NCI-H187 treated with DMSO at 0.1 percent for 48 hours (cell line): ENCODE measurements at places on chromosomes 13 and 19.

GRCh38 chr19:45419895-45420294 is 3.8 kb downstream of the ERCC1 start:
- DNase-seq: no peak

- no peak for DNase-seq
These were observed at the start of gene FAM187B for GRCh38 chr19:35228177-35228930. TSS of gene FAM187B (minus strand) at chr19:35228739. CDS start at chr19:35228680, 59 bp downstream.

DNA sequence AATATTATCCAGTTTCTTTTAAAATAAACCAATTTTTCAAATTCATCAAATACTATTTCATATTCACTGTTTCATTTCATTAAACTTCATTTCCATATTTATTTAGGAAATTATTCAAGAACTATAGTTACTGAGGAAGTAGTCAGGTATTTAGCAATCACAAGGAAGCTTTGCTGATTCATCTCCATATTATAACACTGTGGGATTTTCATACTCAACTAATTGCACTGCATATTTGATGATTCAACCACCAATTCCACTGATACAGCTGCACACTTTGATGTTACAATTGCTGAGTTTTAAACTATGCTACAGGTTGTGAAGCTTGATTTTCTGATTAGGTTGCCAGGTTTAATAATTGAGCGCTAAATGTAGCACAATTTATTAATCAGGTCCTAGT is 556.8 kb upstream of the SLITRK1 start:
- no peak for DNase-seq

DNA sequence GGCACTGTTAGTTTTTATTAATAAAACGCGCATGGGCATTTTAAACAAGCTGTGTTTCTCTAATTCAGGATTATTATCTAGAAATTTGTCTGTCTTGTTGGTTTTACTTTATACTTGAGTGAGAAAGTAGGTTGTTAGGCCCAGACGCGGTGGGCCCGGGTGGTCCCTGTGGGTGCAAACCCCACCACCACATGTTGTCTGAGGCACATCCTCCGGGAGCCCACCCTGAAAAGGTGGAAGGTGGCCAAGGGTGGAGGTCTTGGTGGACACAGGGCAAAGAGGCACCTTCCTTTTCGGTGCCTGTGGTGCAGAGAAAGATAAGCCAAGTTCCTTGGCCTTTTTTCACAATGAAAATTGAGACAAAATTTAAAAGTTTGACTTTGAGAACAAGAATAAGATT is 16.6 kb downstream of the ATP4B start:
- DNase-seq: no peak

GRCh38 chr19:1360818-1361461 is 22.8 kb upstream of the NDUFS7 start:
- DNase-seq: no peak

DNA sequence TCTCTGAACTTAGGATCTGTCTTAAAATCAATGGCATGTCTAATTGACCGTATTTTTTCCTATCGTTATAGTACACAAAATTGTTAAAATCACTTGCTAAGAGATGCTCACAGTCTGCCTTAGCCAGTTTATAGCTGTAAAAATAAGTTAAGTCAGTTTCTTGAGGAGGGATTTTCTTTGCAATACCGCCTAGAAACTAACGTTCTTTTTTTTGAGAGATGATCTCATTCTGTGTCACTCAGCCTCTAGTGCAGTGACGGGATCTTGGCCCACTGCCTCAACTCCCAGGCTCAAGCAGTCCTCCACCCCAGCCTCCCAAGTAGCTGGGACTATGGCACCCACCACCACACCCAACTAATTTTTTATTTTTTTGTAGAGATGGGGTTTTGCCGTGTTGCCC is 4.4 kb downstream of the CKAP2 start:
- DNase-seq: no peak

GRCh38 chr19:34989298-34989697 is 10.8 kb upstream of the GRAMD1A start:
- no peak for DNase-seq

GRCh38 chr13:113369881-113370280 is 6.0 kb upstream of the GRTP1 start:
- DNase-seq: no peak

DNA sequence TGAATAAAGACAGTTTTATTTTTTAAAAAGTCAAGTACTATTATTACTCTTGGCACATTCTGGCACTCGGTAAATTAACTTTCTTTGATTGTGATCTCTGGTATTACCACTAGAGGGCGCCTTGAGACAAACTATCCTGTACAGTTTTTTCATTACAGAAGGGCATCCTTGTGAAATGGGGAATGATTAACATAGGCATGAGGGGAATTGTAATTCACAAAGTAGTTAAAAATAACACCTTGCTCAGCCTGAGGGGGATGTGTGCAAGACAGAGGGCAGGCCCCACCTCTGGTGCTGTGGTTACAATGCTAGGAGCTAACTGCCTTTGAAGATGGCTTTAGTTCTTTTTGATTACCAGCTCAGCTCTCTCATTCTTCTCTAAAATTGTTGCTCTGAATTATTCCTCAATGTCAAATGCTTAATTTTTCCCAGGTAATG is 24.2 kb upstream of the C1QTNF9B start:
- peak; percentile 10 for DNase-seq

DNA sequence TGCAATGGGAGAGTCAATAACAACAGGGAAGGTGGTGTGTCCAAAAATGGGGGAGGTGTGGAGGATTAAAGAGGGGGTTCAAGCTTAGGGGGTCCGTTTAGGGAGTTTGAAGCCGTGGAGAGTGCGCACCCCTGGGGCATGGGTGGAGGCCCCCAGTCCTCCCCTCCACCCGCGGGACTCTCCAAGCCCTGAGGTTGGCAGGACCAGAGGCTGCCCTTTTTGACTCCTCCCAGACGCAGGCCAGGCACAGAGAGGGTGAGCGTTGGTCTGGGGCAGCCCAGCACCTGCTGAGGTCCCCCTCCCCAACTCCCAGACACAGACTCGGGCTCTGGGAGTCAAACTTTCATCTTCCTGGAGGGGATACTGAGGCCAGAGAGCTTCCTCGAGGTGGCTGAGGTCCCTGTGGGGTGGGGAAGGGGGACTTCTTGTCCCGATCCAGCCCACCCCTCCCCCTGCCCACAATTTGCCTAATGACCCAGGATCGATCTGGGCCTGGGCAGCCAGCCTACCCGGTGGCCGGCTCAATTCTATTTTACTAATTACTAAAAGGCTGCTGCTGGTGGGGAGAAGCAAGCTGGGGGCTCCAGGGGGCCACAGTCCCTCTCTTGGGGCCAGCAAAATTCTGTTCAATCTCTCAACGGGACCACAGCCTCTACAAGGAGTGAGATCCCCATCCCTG is 2.8 kb upstream of the ONECUT3 start:
- DNase-seq: no peak

- DNase-seq: no peak
These were observed 1.9 kb downstream of the NLRP4 start for GRCh38 chr19:55838251-55838650.

GRCh38 chr19:3365836-3366752 is at the start of gene NFIC:
TSS of gene NFIC (plus strand) at chr19:3366583. CDS start at chr19:3366637, 54 bp downstream.
- DNase-seq: no peak

DNA sequence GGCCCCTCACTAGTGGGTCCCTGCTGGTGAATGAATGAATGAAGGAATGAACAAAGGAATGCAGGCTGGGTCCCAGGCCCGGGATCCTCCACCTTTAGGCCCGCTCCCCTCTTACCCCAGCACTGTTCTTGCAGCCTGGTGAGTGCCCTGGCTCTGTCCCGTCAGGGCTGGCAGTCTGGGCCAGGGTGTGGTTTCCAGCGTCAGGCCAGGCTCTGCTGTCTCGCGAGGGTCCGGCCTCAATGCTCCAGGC is 317 bp downstream of the LYL1 start:
- no peak for DNase-seq
